ENCODE measurements at places on chromosomes 7 and 10. TPM values are rescaled to one million over a fixed set of nuclear protein-coding genes. Genes with fewer than 3 reads are reported as not detected.
A peak's percentile ranks its signal among the peaks of the same experiment; 100 is the strongest.

Gene PPA1
- total RNA-seq, result 171 TPM

Gene UNCX
- total RNA-seq, result not detected

GRCh38 chr7:101804967-101805366 lies 12.5 kb upstream of the CUX1 start:
- no peak for DNase-seq

GRCh38 chr10:73763343-73763742 lies 18.5 kb upstream of the CHCHD1 start:
- no peak for DNase-seq

DNA sequence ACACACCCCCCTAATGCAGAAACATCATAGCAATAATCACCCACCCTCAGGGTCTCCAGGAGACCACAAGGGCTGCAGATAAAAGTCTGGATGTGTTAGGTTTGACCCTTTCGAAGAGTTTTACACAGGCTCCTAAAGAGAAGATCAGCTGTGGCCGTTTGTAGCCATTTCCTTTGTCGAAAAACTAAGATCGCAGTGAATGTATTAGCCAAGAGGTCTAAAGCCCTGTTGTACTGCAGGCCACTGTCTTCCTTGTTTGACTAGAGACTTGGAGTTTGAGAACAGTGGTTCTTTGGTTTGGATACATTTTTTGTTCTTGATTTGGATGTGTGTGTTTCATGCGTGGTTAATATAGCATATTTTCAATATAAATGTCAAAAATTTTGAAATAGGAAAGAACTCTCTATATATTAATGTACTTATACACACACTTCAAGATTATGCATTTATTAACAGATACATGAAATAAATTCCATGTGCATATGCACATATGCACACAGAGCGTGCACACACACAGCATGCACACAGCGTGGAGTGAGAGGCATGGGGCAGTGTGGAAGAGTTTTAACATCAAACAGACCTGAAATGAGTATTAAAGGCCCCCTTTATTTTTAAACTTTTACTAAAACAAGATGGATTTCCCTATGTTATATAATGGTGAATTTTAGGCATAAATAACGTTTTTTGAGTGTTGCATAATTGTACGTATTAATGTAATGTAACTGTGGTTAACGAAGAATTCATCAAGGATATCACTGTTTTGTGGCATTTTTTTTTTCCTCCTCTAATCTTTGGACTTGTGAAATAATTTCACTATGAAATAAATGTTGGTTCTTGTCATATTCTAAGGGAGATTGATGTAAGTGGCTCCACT lies 2.2 kb downstream of the IKZF1 start:
- DNase-seq, result no peak

Gene CCL24
- not detected for total RNA-seq

- DNase-seq, result peak; percentile 43
Observed at GRCh38 chr10:79266084-79266483, 81.2 kb upstream of the PPIF start.

- DNase-seq, result no peak
Observed at GRCh38 chr7:146176860-146177259, 60.3 kb downstream of the CNTNAP2 start.

- no peak for DNase-seq
Observed at GRCh38 chr7:139626817-139627216, 103.3 kb downstream of the CLEC2L start.

DNA sequence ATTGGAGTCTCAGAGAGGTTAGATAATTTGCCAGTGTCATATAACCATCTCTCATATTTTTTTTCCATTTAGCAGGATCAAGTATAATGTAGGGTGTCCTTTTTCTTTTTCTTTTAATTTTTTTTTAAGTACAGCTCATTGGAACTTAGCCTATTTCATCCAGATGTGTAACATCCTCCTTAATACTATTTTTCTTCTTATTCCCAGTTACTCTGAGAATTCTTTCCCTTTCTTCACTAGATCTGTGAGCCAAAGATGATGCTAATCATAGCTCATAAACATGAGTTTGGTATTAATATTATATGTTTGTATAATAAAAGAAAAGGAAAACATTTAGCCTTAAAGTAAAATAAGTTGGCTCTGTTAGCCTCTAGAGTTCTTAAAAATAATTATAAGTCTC lies 32.8 kb downstream of the PPP1R9A start:
- no peak for DNase-seq

DNA sequence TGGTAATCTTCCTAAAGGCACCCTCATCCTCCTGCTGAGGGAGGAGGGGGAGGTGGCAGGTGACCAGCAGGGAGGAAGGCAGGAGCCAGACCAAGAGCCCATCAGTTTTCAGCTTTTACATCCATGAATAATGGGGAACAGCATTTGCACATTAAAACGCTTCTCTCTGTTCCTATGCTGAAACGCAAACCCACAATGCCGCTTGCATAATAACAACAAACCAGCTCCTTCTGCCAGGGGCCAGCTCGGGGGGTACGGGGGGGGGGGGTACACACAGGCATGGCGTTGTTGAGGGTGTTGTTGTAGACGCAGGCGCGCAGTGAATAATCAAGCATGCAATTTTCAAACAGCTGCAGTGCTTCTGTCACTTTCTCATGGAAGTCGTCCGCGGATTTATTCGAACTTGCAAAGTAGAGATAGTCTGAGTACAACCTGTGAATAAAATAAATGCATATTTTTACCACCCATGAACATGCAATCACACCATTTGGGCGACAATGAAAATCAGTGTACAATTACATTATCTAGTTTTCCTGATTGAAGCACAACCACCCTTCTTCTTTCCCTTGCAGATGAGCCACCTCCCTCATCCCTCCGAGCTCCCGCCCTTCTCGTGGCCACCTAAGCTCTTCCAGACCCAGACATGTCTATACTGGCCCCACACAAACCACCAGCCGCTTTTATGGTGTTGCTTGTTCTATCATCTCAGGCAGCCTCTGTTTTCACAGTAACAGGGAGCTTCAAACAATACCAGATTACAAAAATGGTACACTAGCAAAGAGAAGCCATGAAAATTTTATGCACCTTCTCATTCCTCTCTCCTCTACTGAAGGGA lies 72.2 kb downstream of the CHST15 start:
- DNase-seq, result no peak

- DNase-seq, result no peak
Observed at GRCh38 chr7:117347480-117347879, 24.6 kb upstream of the WNT2 start.

Gene KCP
- 0.17 TPM for total RNA-seq

Gene RAB11FIP2
- total RNA-seq, result 11.1 TPM

Gene SAMD9L
- 27.7 TPM for total RNA-seq

DNA sequence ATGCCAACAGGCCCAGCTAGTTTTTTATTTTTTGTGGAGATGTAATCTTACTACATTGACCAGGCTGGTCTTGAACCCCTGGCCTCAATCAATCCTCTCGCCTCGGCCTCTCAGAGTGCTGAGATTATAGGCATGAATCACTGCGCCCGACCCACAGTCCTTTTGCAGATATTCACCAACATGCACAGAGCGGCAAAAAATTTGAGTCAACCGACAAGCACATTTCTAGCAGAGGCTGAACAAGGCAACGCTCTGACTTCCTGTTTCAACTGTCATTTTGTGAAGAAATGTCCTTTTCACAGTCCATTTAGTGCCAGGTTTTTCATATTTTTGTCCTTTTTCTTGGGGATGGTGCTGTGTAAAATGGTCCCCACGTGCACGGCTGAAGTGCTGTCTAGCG lies 71.1 kb upstream of the KAT6B start:
- no peak for DNase-seq

- DNase-seq, result no peak
Observed at GRCh38 chr10:46328853-46329689, 42.3 kb downstream of the ANTXRL start.

Gene TDRD1
- under 0.01 TPM for total RNA-seq

DNA sequence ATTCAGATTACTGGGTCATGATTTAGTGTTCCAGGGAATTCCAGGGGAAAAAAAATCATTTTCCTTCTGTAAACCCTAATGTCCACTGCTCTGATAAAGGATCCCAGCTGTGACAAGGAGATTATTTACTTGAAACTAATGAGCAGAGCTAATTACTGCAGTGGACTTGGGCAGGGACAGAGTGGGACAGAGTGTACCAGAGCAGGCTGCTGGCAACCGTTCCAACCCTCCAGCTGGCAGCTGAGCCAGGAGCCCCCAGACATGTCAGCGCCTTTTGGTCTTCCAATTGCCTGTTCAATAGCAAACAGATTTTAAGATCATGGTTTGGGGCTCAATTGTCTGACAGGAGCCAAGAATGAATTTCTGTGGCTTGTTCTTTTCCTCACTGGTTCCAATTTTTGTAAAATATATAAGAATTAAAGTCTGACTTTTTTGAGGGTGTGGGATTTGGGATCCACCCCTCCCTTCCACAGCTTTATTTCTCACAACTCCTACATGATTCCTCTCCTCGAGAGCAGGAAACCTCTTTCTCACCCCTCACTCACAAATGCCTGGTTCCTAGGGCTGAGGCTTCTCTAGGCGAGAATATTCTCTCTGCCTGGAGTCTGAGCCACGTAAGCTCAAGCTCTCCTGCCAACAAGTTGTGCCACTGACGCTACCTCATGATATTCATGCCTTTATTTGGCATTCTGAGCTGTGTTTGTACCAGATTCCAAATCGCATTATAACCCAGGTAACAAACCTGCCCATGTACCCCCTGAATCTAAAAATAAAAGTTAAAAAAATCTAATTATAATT lies 20.6 kb upstream of the FAM180A start:
- DNase-seq, result no peak

DNA sequence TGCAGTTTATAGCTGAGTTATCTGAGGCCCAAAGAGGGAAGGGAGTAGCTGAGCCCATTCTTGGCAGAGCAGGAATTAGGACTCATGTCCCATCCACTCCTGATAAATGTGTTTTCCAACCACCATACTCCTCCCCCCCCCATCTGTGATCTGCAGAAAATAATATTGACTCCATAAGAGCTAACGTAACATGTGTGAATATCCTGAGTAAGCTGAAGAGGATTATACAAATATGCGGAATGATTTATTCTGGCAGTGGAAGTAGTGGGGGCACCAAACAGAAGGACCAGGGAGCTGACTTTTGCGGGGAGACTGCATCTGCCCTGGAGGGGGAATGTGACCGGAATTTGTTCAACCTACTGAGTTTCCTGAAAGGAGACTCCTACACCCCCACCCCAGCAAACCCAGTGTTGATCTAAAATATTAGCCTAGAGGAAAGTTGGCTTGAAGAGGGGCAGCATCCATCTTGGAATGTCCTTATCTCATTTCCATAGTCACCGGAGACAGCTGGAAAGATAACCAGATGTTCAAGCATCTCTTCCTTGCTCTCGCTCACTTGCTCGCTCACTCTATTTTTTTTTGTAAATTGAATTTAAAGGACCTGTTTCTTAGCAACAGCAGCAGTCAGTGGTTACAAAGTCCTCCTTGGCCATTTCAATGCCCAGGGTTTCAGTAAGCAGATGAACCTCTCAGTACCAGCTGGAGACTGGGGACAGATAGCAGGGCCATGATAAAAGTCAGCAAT lies 114.7 kb downstream of the RPS24 start:
- DNase-seq, result no peak

DNA sequence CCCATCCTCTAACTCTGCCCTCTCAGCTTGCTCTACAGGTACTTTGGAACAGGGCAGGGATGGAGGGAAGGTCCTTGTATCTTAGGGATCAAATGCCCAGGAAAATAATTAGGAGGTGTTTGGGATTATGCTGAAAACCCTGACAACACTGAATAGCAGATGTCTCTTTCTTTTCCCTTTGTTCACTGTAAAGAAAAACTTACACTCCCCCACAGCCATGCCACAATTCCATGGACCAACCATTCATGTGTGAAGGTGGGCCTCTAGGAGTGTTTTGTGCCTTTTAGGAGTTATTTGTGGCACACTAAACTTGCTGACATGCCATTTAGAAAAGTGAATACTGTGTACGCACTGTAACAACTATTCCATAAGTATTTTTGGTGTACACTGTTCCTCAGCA lies 108.1 kb downstream of the SNX10 start:
- DNase-seq, result no peak

- DNase-seq, result no peak
Observed at GRCh38 chr10:128573281-128573845, 447.1 kb upstream of the MKI67 start.

Gene SFTPA2
- not detected for total RNA-seq

- DNase-seq, result peak; percentile 96
Observed at GRCh38 chr7:94657771-94658693, 2.1 kb upstream of the SGCE start.

DNA sequence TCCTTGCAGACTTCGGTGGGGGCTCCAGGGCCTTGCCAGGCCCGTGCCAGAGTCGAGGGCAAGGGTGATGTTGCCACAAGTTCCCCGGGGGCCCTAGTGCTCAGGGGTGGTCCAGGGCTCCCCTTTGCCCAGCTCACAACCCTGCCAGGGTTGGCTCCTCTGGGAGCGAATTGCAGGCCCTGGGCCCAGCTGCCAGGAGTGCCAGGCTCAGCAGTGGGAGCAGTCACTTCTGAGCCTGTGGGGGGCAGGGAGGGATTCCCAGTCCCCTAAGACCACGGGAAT lies 43.8 kb downstream of the TCERG1L start:
- no peak for DNase-seq

Gene ANKRD1
- 829 TPM for total RNA-seq

DNA sequence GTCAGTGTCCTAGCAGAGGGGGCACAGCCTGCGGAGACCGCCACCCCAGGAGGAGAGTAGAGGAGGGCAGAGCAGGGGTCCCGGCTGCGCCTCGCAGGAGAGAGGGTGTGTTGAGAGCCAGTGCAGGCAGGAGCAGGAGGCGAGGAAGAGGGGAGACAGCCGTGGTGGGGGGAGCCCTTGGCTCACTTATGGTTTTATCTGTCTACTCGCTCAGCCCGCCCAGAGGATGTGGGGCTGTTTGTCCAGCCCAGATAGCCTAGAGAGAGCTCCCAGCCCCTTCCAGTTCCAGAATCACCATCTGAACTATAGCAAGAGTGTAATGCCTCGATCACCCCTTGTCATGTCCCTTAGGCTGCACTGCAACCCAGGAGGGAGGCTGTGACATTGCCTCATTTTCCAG lies 26.6 kb downstream of the SLC29A3 start:
- DNase-seq, result no peak

Gene C10orf95
- total RNA-seq, result 0.05 TPM

- no peak for DNase-seq
Observed at GRCh38 chr7:119252962-119253361, 1020.0 kb upstream of the KCND2 start.

- DNase-seq, result no peak
Observed at GRCh38 chr7:45627691-45628456, 53.7 kb downstream of the ADCY1 start.

DNA sequence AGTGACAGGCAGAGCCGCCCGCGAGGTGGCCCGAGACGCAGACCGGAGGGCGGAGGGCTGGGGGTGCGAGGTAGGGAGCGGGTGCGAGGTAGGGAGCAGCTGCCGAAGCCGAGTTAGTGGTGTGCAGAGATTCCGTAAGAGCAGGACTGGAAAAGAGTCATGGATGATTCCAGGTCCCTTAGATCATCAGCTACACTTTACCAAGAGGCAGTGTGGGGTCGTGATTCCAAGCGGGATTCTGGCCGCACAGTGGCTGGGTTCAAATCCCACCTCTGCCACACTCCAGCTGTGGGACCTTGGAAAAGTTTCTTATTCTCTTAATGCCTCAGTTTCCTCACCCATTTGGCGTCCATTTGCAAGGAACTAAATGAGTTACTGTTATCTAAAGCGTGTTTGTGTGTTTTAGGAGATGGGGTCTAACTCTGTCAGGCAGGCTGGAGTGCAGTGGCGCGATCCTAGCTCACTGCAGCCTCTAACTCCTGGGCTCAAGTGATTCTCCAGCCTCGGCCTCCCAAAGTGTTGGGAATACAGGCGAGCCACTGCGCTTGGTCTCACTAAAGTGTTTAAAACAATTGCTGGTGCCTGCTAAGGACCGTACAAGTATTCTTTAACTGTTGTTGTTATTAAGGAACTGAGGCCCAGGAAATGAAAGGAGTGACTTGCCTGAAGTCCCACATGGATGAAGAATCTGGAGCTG lies 1.1 kb downstream of the NDUFB2 start:
- no peak for DNase-seq

Data from dermis blood vessel endothelial cell (primary cell).